ENCODE measurements at places on chromosomes 12 and 14. TPM values are rescaled to one million over a fixed set of nuclear protein-coding genes. Genes with fewer than 3 reads are reported as not detected.

Gene KDM2B
- total RNA-seq = 14.1 TPM

Gene SLC25A21
- 0.89 TPM for total RNA-seq

Gene FOS
- total RNA-seq = 25.4 TPM

DNA sequence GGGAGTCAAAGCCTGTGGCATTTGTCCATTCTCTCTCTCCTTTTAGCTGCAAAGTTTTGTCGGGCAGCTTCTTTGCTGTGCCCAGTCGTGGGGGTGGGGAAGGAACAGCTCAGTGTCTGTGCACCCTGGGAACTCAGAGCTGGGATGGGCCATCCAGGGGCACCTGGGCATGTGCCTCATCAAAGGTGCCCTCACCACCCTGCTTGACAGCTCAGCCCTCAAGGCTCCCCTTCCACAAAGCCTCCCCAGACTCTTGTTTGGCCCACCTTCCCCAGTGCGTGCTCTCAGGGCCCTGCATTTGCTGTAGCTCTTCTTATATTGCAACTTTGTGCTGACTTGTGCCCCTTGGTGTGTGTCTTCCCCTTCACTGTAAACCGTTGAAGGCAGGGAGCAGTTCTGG, 112.6 kb downstream of the ESRRB start:
- DNase-seq = no peak

DNA sequence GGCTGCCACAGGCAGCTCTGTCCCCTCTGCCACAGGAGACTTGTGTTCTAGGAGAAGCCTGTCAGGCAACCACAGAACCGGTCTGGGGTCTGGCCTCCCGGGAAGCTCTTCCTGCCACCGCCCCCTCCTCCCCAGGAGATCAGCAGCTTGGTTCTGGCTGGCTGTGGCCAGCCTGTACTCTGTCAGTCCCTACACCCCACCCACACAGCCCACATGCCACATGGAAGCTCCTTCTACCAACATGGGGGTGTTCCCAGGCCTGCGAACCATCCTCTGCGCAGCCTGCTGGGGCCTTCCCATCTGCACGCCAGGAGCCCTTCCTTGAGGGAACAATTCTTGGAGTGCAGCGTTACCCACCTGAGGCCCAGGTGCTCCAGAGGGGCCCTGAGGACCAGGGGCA, 16.8 kb downstream of the TMEM106C start:
- no peak for DNase-seq

DNA sequence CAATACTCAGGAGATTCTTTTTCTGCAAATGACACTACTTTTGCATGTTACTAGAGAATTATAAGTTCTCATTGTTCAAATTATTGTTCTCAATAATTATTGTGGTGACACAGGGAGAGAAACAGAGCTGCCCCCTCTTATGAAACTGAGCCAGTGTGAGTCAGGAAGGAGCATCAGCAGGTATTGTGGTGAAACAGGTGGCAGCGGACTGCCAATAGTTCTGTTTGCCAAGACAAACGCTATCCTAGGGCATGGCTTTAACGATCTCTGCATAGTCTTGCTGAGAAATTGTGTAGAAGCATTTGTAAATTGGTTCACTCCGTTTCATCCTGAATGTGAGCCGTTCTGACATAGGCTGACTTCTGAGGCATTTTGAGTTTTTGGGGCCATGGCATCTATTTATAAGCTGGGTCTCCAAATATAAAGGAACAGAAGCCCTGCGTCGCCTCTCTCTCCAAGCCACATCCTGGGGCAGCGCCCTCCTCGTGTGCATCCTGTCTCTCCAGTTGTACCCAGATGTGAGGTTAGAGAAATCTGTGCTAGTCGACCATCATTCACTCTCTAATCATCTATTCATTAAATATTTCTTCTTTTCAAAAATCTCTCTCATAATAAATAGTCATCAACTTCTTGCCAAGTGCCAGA, 15.8 kb upstream of the PPP4R4 start:
- no peak for DNase-seq

GRCh38 chr12:66746489-66747201, 67.8 kb upstream of the GRIP1 start:
- DNase-seq = no peak

- DNase-seq = no peak
Measured at GRCh38 chr12:95611676-95612309, 60.5 kb upstream of the USP44 start.

- no peak for DNase-seq
Measured at GRCh38 chr14:54354096-54354495, 42.7 kb upstream of the CDKN3 start.

Data from left ventricle myocardium superior (tissue), 1 donor.